ENCODE measurements at places on chromosomes 16 and 17. TPM values are rescaled to one million over a fixed set of nuclear protein-coding genes. Genes with fewer than 3 reads are reported as not detected.

The SLC6A2 gene
- not detected for polyA plus RNA-seq

The MKS1 gene
- polyA plus RNA-seq: 4.2 TPM

The GCGR gene
- not detected for polyA plus RNA-seq

The KLHL10 gene
- 0.15 TPM for polyA plus RNA-seq

The TAT gene
- not detected for polyA plus RNA-seq

The CDRT15 gene
- polyA plus RNA-seq: not detected

The CD300E gene
- polyA plus RNA-seq: 122 TPM

The CDT1 gene
- 0.19 TPM for polyA plus RNA-seq

DNA sequence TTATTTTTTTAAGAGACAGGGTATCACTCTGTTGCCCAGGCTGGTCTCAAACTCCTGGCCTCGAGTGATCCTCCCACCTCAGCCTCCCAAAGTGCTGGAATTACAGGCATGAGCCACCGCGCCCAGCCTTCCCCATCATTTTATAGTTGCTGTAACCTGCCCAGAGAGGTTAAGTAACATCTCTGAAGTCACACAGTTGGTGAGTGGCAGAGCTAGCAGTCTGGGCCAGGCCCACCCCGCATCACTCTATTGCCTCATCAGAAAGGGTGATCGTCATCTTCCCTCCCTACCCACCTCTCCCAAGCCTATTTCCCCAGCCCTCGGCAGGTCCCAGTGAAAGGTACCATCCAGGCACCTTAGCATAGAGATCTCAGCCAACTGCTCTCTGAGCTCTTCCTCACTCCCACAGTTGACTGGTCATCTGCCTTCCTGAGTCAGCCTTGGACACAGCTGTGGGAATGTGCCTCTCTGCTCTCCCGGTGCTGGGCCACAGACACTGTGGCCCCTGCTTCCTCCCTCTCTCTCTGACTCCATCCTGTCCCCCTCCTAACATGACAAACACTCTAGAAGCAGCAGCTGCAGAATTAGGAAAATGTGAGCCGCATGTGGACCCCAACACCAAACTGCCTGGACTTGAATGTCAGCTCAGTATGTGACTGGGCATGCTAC, 57.1 kb downstream of the SCNN1B start:
- DNase-seq: no peak

GRCh38 chr17:51238255-51238887, 21.5 kb downstream of the MBTD1 start:
- peak; percentile 26 for DNase-seq

GRCh38 chr16:27084307-27085028, 17.7 kb downstream of the C16orf82 start:
- DNase-seq: no peak

DNA sequence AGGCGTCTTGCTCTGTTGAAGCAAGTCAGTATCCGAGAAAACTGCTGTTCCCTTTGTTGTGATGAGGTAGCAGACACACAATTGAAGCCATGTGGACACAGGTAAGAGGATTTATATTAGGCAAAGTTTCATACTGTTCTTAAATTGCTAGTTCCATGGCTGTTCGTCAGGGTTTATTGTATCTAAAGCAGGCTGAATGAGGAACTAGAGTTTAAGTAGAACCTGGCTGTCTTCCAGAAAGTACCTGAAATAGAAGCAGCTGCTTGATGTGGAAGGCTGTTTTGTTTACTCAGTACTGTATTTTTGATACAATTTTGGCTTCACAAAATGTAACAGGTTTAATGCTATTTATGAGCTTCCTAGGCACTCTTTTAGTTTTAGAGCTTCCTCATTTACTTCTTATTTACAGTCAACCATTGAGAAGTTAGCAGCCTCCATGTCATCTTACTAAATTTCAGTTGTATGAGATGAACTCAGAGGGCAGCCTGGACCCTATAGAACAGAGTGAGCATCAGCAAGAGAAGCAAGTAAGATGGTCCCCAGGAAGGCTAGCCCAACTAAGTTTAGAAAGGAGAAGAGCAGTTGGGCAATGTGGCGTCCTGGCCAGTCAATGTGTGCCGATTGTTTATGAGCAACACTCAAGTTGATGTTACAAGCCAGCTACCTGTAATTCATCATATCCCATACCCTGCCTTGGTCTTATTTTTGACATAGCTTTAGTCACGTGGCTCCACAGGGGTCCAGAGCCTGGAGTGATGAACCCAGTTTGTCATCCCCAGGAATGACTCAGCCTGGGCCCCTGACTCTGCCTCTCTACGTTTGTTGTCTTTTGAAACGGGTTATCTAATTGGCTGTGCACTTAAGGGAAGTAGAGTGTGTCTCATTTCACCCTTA, 9.7 kb upstream of the ARL2BP start:
- peak; percentile 35 for DNase-seq

DNA sequence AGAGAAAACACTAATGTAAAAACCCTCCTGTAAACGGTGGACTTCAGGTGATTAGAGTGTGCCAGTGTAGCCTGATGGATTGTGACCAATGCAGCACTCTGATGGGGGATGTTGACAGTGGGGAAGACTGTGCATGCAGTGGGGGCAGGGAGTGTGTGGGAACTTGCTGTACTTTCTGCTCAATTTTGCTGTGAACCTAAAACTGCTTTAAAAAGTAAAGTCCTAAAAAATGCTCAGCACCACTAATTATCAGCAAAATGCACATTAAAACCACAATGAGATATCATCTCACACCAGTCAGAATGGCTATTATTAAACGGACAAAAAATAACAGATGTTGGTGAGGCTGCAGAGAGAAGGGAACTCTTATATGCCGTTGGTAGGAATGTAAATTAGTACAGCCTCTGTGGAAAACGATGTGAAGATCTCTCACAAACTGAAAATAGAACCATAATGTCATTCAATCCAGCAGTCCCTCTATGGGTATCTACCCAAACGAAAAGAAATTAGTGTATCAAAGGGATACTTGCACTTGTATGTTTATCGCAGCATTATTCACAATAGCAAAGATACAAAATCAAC, 9.7 kb upstream of the ULK2 start:
- no peak for DNase-seq

DNA sequence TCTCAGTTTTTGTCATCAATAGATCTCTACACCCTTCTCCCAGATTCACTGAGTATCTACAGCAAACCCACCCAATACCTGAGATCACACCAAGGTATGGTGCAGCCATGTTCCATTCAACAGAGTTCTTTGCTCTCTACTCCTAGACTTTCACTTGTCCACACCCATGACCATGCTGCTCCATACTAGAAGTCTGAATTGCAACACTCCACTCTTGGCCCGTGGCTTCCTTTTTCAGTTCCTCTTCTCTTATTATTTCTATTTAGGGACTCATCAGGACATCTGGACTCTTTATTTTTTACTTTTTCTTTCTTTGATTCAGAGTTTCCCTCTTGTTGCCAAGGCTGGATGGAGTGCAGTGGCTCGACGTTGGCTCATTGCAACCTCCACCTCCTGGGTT, 37.1 kb downstream of the YWHAE start:
- peak; percentile 84 for DNase-seq

- peak; percentile 92 for DNase-seq
Observed at GRCh38 chr17:2796164-2797125, at the start of gene RAP1GAP2. RAP1GAP2 (plus strand) TSS chr17:2796438; CDS start chr17:2796528, 90 bp downstream.

GRCh38 chr16:1678500-1679098, 520 bp downstream of the JPT2 start:
- peak; percentile 10 for DNase-seq

- DNase-seq: no peak
Observed at GRCh38 chr17:5607946-5608345, 23.6 kb upstream of the NLRP1 start.

DNA sequence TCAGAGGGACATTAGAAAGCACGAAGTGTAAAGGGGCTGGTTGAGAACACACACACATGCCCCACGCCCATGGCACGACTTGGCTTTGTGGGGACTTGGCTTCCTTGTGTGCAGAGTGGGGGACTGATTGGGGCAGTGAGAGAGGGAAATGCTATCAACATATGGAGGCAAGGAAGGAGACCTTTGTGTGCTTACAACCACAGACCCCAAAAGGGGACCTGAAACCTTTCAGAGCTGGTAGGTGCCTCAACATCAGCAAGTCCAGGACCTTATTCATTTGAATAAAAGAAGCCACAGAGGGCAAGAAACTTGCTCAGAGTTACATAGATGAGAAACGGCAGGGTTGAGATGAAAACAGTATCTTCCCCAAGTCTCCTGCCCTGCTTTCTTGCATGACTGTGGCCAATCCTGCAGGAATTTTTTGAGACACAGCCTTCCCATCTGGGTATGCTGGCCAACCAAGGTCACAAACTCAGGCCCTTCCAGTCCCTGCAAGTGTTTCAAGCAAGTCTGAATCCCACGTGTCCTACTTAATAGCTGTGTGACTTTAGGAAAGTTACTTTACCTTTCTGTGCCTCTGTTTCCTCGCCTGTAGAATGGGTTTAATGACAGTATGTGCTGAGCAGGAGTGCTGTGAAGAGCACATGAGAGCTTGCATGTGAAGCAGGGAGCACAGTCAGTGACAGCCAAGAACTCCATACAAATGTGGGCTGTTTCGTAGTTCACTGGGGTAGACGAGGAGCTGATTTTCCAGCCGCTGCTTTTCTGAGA, 26.2 kb downstream of the C16orf78 start:
- DNase-seq: no peak
